ENCODE measurements at places on chromosomes 1 and 21. TPM values are rescaled to one million over a fixed set of nuclear protein-coding genes. Genes with fewer than 3 reads are reported as not detected.

Gene MROH7
- not detected for total RNA-seq

Gene PLA2G2F
- total RNA-seq, result not detected

Gene RHD
- total RNA-seq, result not detected

Gene HRNR
- not detected for total RNA-seq

Gene C8B
- total RNA-seq, result not detected

Gene RNU1-2
- under 0.01 TPM for total RNA-seq

Gene DDX20
- 16.2 TPM for total RNA-seq

Gene MIXL1
- total RNA-seq, result not detected

Gene SLC35D1
- total RNA-seq, result 12.6 TPM

Gene TTC3
- 87.6 TPM for total RNA-seq

Gene CYP4X1
- total RNA-seq, result 0.56 TPM

Gene HMGCS2
- total RNA-seq, result 0.46 TPM

Gene ADGRL4
- 0.21 TPM for total RNA-seq

Gene CAPZA1
- total RNA-seq, result 221 TPM

Gene RUNX1
- 14.6 TPM for total RNA-seq

Gene ABL2
- total RNA-seq, result 9.3 TPM

Gene UMODL1
- total RNA-seq, result not detected

Gene DNASE2B
- not detected for total RNA-seq

Gene DTL
- 15.2 TPM for total RNA-seq

Gene FCRL4
- total RNA-seq, result not detected

Gene DISC1
- total RNA-seq, result 0.99 TPM

Gene AADACL3
- total RNA-seq, result not detected

Gene FAM131C
- total RNA-seq, result 3.5 TPM

Gene AIRE
- total RNA-seq, result not detected

Gene ANKRD45
- total RNA-seq, result not detected

Gene HLCS
- 17.2 TPM for total RNA-seq

Gene LYSMD1
- total RNA-seq, result 9.7 TPM

Gene RNF186
- total RNA-seq, result not detected

Gene MTARC1
- total RNA-seq, result 5.1 TPM

Gene ZSCAN20
- total RNA-seq, result 3.1 TPM

Data from airway epithelial cell (primary cell).